ENCODE measurements at places on chromosomes 5 and 9.

DNA sequence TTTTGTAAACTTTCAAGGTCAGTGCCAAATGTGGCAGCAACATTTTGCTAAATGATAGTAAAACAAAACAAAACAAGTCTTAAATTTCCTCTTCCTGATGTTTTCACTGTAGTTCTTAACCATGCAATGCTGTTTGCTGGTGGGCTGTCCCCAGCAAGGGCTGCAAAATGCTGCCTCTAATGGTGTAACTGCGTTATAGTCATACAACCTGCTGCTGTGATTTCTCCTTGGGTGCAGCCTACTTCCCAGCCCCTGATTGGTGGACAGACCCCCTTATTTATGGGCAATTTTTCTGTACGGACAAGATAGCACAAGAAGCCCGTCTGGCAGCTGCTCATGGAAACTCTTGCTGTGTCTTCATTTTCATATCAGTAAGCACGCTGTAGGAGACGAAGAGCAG is 26.6 kb upstream of the PIP5K1B start:
- DNase-seq, result no peak

DNA sequence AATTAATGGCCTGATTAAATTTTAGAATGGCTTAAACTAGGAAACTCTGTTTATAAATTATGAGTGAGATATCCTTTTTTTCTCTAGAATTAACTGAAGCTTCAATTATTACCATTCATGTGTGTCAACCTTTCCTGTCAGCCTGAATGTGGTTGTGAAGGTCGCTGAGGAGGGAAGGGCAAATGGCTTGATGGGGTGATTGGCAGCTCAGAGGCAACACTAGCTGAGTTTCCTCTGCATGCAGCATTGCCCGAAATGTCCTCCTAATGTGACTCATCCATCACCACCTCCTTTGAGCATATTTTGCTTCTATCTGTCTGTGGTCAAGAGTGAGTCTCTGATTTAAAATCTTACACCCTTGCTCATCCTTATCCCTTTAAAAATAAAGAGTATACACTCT is 281.9 kb downstream of the TENT4A start:
- no peak for DNase-seq

GRCh38 chr9:128927731-128928411 is 7.1 kb downstream of the PHYHD1 start:
- peak; percentile 60 for DNase-seq

DNA sequence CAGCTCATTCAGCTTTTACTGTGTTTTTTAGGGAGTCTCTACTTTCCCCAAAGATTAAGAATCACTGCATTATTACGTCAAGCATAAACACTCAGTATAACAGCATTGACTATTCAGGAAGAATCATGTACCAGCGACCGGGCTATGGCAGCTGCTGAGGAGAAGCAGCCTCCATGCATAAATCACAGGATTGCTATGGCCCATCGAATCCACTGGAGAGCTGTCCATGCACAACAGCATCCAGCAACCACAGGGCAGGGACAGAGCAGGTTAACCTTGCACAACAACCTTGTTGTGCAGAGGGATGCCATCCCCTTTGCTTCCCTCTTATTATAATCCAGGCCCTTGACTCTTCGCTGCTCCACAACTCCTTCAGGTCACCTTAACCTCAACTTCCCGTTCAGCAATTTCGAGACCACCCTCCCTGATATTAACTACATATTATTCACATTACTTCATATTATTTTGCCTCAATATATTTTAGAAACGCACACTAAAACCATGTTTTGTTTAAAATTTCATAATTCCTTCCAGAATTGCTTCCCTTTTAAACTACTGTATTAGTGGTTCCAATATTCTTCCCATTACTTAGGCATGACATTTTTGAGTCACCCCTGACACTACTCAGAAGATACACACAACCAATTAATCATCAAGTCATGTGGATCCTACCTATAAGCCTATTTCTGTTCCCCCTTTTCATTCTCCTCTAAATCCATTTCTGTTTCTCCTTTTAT is 991 bp downstream of the IARS1 start:
- DNase-seq, result peak; percentile 16

DNA sequence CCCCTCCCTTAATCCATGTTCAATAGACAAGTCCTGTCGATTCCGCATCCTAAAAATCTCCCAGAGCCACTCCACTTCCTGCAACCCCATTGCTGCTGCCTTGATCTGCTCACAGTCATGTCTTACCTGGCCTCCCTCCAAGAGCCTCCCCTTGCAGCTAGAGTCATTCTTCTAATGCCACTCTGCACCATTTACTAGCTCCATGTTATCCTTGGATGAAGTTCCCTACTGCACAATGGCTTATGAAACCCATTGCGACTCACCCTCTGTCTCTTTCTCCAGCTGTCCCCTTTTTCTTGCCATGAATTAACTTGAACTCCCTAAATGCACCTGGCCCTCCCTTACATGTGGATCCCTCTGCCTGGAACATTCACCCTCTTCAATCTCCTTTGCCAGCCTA is 39.5 kb downstream of the MEGF10 start:
- DNase-seq, result no peak

- no peak for DNase-seq
Measured at GRCh38 chr5:39108987-39109386, 34.8 kb upstream of the RICTOR start.

DNA sequence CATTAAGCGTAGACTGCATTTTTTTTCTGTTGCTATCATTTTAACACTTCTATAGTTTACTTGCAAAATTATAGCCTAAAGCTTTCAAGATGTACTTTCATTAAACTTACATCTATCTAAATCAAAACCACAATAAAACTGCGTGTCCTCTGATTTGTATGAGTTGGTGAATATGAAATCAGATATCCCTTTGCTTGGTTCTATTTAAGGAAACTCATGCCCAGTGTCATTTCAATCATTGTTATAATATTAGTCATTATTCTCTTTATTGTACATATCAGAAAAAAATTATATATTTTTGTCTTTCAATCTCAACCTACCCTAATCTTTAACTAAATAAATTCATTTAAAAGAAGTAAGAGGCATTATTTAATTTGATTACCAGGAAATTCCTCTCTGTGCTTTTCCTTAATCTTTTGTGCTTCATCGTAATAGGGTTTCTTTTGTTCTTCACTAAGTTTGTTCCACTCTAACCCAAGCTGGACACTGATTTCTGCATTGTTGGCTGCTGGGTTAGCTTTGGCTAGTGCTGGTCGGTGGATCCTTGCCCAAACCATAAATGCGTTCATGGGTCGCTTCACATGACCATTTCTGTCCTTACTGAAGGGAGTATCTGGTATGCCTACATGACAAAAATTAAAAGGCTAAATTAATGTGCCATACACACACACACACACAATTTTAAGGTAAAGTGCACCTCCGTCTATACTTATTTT is 3.8 kb downstream of the SOX30 start:
- no peak for DNase-seq

DNA sequence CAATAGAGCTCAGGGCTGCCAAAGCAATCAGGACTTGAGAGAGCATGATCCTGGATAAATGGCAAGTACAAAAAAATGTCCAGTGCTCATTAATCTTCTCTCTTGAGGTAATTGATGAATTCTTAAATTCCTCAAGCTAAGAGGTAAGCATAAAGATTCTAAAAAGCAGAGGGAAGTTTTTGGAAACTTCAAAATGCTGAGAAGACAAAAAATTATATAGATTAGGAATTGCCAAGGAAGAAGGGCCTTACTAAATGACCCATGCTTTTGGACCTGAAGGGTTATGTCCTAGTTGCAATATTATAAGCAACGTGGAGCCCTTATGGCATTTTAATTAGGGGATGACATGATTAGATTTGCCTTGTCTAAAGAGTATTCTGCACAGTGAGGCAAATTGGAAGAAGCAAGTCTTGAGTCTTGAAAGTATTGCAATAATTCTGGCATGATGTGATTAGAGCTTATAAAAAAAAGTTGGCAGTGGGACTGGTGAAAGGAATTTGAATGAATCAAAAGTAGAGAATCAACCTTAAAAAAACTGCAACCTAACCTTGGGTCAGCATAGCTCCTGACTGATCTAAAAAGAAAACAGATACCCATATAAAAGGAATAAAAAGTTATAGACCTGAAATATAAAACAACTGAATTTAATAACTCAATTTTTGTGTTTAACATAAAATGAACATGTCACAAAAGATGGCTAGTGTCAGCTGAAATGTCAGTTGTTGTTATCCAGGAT is 323.8 kb upstream of the ARRDC3 start:
- DNase-seq, result no peak

DNA sequence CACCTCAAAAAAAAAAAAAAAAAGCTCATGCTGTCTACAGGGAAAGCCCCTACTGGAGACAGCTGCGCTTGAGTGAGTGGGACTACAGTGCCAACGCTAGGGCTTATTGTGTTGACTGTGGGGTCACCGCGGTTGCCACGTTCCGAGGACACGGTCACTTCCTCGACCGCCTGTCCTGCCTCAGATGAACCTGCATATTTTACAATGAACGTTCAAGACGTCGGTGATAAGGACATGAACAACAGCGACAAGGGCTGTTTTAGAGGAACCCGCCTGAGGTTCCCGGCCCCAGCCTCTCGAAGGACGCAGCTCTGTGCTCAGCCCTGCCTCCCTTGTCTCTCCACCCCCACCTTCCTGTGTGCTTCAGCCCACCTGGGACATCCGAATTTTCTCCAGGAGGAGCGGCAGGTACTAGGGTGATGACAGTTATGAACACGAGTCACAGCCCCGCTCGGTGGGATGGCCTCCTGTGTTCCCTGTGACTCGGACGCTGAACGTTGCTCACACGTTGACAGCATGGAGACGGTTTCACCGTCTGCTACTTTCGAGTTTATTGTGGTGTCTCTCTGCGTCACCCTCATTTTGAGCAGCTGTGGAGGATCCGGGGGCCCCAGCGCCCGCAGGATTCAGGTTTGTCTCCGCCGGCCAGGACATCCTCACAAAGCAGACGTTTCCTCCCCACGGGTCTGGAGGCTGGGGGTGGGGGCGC is 11.3 kb upstream of the DIPK1B start:
- no peak for DNase-seq

DNA sequence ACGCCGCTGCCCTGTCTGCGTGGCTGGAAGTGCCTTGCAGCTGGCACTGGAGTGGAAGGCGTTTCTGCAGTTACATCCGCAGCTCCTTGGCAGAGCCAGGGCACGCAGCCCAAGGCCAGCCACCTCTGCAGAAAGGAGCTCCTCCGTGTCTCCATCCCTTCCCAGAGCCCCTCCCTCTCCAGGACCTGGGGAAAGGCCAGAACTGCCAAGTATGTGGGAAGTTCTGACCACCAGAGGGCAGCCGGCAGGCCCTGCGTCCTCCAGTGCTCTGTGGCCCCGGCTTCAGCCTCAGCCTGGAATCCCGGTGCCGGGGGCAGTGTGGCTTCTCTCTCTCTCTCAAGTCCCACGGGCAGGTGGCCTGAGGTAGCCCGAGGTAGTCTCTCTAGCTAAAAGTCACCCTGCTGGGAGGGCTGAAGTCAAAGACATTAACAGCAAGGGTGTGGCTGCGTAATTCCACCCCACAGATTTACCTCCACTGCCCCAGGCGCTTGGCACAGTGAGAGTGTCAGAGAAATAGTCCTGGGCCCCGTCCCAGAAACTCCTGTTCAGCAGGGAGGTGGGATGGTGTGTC is 101.7 kb upstream of the FCN2 start:
- DNase-seq, result peak; percentile 64

- no peak for DNase-seq
Measured at GRCh38 chr5:33309536-33310345, 131.0 kb upstream of the TARS1 start.

GRCh38 chr5:98500811-98501210 is 272.7 kb upstream of the RGMB start:
- DNase-seq, result no peak

- no peak for DNase-seq
Measured at GRCh38 chr9:93288341-93288740, 104.4 kb downstream of the WNK2 start.

GRCh38 chr9:32741706-32742105 is 41.6 kb upstream of the TMEM215 start:
- peak; percentile 68 for DNase-seq

DNA sequence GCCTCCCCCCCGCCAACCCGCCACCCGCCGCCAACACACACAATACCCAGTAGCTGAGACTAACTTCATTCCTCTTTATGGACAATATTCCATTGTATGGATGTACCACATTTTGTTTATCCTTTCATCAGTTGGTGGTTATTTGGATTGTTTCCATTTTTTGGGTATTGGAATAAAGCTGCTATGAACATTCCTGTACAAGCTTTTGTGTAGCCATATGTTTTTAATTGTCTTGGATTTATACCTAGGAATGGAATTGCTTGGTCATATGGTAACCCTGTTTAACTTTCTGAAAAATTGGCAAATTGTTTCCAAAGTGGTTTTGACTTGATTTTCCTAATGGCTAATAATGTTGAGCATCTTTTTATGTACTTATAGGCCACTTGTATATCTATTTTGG is 4.9 kb upstream of the UBTD2 start:
- DNase-seq, result no peak

- no peak for DNase-seq
Measured at GRCh38 chr5:124349931-124350330, 396.5 kb downstream of the ZNF608 start.

- no peak for DNase-seq
Measured at GRCh38 chr9:126307322-126308061, 19.1 kb upstream of the MVB12B start.

DNA sequence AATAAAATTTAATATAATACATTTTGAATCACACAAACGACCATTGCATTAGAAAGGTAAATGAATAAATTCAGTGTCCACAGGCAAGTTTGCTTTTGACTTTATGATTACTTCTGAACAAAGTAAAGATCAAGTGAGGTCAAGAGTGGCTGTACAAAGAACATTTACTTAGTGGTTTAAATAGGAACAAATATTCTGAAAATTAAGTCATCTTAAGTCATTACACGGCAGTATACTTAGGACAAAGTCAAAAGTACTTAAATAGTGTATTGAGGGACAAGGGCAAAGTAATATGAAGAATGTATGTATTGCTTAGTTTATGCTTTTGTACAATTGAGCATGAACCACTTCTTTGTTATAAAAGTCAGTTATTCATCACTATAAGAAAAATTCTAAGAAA is 1511.2 kb upstream of the CDH9 start:
- DNase-seq, result no peak

DNA sequence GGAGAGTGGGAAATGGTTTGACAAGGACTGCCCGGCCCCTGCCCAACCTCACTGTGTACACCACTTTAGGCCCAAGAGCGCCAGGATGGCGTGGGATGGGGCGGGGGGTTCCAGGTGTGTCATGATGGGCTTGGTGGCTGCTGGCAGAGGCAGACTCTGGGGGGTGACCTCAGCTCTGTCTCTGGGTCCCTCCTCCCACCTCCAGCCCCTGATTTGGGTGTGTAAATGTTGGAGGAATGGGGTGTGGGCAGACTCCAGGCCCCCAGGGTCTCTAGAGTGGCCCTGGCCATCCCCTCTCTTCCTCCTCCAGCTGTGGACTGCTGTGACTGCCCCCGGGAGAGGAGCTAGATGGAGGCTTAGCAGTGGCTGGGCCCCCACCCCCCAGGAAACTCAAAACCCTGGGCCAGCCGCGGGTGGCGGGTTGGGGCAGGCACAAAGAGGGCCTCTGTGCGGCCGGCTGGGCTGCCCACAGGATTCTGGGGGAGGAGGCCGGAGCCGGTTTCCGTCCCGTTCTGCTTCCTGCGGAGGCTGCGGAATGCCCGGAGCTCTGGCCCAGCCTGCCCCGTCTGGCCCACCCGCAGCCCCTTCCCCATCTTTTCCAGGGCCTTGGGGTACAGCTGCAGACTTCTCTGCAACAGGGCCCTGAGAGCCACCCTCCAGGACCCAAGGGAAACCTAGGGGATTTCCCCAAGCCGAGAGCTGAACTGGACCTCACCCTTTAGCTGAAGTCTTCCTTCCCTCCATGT is 23.1 kb downstream of the CXXC5 start:
- no peak for DNase-seq

GRCh38 chr5:11247224-11247623 is 486.2 kb upstream of the DAP start:
- DNase-seq, result no peak

- no peak for DNase-seq
Measured at GRCh38 chr9:72599874-72600534, 78.6 kb downstream of the TMC1 start.
